ENCODE measurements at places on chromosomes 7 and 10.
A peak's percentile ranks its signal among the peaks of the same experiment; 100 is the strongest.

DNA sequence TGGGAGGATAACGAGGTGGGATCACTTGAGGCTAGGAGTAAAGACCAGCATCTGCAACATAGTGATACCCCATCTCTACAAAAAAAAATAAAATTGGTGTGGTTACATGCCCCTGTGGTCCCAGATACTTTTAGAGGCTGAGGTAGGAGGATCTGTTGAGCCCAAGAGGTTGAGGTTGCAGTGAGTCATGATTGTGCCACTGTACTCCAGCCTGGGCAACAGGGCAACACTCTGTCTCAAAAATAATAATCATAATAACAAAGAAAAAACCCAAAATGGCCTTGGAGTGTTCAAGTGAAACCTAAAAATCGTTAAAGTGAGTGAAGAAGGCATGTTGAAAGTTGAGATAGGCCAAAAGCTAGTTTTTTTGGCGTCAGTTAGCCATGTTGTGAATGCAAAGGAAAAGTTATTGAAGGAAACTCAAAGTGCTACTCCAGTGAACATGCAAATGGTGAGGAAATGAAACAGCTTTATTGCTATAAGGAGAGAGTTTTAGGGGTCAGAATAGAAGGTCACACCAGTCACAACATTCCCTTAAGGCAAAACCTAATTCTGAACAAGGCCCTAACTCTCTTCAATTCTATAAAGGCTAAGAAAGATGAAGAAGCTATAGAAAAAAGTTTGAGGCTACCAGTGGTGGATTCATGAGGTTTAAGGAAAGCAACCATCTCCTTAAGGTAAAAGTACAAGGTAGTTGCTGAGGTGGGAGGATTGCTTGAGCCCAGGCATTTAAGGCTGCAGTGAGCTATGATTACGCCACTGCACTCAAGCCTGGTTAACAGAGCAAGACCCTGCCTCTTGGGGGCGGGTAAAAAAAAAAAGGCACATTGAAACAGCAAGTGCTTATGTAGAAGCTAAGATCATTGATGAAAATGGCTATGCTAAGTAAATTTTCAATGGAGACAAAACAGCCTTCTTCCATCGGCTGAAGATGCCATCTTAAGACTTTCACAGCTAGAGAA lies 45.4 kb upstream of the STOX1 start:
- DNase-seq, result no peak

GRCh38 chr10:118925404-118926071 lies 104.0 kb upstream of the NANOS1 start:
- DNase-seq, result no peak

DNA sequence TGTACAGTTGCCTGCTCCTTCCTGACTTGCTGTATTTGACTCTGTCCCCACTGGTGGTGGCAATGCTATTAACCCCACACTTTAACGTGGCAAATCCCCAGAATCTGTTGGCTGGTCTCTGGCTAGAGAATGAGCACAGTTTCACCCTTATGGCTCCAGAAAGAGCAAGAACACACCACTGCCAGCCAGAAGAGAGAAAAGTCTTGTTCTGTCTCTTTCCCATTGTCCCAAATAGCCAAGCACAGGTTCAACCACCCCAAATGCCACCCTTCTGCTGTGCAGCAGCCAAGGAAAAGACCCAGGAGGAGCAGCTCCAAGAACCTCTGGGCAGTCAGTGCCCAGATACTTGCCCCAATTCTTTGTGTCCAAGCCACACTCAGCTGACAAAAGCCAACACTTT lies 11.3 kb downstream of the SLC16A9 start:
- no peak for DNase-seq

GRCh38 chr10:31754803-31755624 lies 173.6 kb downstream of the ARHGAP12 start:
- DNase-seq, result no peak

- DNase-seq, result no peak
These were observed 167.6 kb downstream of the ZNF365 start for GRCh38 chr10:62541811-62542210.

DNA sequence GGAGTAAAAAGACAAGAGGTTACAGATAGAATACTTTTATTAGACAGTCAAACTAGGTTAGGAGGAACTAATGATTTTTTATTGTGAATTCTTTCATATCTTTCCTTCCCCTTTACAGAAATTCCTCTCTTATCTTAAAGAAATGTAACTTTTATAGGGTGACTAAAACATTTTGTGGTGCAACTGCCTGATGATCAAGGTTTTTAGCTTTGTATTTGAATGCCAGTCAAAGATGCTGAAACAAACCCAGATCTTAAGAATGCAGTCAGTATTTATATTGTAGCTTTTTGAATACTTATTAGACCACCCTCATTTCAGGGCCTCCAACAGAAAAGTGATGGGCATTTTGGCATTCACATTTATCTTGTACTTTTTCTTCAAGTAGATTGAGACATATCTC lies 27.4 kb downstream of the TAX1BP1 start:
- DNase-seq, result no peak

DNA sequence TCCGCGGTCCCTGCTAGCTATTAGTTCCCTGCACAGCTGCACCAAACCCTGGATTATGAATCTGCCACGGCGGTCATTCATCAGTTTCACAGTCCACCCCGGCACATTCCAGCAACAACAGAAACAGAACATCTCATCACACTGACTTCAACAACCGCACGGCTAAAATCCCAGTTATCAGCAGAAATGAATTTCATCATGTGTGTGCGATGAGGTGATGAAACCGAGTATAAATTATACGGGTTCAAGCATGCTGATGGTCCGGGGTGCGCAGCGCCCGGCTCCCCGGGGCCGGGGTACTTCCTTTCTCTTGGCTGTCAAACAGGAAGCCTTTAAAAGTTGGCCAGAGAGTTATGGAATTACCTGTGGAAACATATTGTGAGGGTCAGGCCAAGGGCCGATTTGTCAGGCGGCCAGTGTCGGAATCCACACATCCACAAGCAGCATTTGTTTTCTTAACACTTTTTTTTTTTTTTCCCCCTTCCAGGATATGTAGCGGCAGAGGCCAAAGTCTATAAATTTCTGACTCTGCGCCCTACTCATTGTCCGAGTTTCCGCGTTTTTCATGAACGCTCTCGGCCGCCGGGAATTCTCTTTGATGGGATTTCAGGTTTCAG lies 420.9 kb upstream of the MGMT start:
- DNase-seq, result no peak

GRCh38 chr7:40232242-40232893 lies 97.6 kb downstream of the SUGCT start:
- DNase-seq, result peak; percentile 70

- DNase-seq, result peak; percentile 69
These were observed 78.1 kb downstream of the TPST1 start for GRCh38 chr7:66283003-66283920.

DNA sequence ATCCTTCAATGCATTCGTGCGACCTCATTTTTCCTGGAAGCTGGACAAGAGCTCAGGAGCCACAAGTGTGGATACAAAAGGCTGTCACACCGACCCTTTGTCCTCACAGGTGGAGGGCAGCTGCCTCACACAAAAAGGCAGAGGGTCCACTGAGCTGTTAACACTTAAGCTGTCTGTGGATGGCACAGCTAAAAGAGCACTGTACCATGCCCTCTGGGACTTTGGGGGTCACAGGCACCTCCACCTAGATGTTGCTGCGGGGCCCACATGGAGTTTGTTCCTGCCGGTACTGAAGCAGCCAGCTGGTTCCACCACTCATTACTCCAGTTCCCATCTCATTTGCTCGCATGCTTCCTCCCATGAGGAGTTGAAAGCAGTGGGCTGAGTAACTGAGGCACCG lies 57.0 kb downstream of the STRA8 start:
- no peak for DNase-seq

DNA sequence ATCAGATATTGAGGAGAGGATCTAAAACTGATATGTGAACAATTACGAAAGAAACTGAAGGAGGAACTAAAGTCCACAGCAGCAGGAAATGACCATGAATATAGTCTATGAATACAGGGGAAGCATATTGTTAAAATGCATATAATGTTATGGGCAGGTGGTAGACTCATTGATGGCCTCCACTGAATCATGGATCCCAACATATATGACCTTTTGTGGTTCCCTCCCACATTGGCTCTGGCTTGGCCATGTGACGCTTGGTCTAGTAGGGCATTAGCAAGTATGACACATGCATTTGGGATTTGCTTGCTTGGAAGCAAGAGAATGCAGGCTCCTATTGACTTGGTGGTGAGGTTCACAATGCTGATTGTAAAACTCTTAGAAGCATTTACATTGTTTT lies 55.2 kb upstream of the RAB18 start:
- DNase-seq, result no peak

DNA sequence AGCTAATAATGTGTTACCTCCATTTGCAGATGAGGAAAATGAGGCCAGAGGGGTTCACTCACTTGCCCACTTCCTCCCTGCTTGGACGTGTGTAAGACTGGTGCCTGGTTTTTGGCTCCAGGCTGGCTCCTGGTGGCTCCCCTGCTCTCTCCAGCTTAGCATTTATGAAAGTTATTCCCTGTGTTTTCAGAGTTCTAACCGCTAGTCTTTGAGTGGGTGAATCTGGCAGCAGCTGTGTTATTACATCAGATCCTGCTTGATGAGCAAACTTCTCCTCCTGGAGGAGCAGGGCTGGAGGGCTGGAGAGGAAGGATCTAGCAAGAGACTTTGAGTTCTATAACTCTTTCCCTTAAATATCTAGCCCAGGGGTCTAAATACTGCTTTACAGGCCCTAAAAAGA lies 80.9 kb upstream of the AGBL3 start:
- peak; percentile 28 for DNase-seq

- DNase-seq, result no peak
These were observed 23.0 kb downstream of the SFR1 start for GRCh38 chr10:104144931-104145330.
